ENCODE measurements at places on chromosomes 3 and 15. TPM values are rescaled to one million over a fixed set of nuclear protein-coding genes. Genes with fewer than 3 reads are reported as not detected.

The SERINC4 gene
- total RNA-seq: not detected

GRCh38 chr15:59686389-59686788 lies 2.7 kb downstream of the BNIP2 start:
- DNase-seq: no peak

DNA sequence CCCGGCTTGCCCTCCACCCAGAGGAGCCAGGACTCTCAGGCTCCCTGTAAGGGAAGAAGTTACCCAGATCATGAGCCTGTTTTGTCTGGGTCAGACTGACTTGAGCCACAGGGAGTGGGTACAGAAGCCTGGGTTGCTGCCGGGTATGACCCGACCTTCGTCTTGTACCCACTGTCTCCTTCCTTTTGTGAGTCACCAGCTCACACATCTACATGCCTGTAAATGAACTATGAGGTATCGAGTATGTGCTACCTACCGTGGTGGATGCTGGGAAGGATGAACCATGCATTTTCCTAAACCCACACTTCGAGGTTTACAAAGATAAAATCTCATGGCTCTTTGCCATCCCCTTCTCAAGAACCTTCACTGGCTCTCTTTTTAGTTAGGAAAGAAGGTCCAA lies 56.9 kb downstream of the CACNA1D start:
- no peak for DNase-seq

- no peak for DNase-seq
Measured at GRCh38 chr3:55688154-55688553, 201.0 kb upstream of the WNT5A start.

The CADPS gene
- not detected for total RNA-seq
